ENCODE measurements at places on chromosomes 1 and 21.

GRCh38 chr1:229973297-229973612, 93.8 kb upstream of the GALNT2 start:
- no peak for DNase-seq

DNA sequence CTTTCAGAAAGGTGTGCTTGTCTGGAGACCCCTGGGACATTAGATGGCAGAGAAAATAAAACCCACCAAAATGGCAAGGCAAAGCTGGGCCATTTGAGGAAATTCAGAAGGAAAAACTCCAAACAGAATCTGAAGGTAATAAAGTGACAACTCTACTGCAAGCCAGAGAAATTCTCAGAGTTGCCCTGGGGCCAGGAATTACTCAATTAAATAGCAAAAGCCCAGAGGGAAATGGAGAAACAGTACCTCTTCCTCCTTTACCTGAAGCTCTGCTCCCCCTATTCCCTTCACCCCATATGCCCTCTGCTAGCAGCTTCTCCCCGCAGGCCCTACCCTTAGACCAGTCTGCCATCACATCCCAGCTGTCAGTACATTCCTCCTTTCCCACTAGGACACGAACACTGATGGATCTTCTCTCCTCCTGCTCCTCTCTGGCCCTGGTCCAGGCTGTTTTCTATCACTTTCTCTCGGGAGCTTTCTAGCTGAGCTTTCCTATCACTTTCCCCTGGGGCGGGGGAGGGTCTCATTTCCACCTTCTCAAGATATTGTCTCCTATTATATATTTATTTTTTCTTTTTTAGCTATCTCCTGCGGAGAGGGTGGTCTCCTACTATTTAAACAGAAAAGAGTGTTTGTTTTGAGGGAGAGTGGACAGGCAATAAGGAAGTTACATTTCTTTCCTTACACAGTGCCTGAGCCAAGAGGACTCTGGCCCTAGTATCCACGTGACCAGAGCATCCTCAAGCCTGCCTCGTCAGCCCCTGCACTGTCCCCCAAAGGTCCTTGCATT, 47.7 kb upstream of the RBM15 start:
- no peak for DNase-seq

- peak; percentile 37 for DNase-seq
Measured at GRCh38 chr1:167447521-167448136, 70.7 kb downstream of the CD247 start.

DNA sequence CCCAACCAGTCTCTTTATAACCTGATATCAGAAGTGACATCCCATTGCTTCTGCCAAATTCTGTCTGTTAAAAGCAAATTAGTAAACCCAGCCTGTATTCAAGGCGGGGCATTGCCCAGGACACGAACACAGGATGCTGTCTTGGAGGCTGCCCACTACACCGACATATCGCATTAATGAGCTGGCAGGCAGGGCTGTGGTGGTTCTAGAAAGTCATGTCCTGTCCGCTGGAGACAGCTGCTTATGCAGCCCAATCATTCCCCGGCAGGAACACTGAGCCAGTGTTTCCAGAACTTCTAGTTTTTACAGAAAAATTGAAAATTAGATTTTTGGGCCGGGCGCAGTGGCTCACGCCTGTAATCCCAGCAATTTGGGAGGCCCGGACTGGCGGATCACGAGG, 19.3 kb downstream of the C1orf167 start:
- DNase-seq, result no peak

- no peak for DNase-seq
Measured at GRCh38 chr1:116751146-116751545, 3.1 kb upstream of the CD2 start.

- no peak for DNase-seq
Measured at GRCh38 chr1:77548285-77548684, 134.2 kb downstream of the ZZZ3 start.

DNA sequence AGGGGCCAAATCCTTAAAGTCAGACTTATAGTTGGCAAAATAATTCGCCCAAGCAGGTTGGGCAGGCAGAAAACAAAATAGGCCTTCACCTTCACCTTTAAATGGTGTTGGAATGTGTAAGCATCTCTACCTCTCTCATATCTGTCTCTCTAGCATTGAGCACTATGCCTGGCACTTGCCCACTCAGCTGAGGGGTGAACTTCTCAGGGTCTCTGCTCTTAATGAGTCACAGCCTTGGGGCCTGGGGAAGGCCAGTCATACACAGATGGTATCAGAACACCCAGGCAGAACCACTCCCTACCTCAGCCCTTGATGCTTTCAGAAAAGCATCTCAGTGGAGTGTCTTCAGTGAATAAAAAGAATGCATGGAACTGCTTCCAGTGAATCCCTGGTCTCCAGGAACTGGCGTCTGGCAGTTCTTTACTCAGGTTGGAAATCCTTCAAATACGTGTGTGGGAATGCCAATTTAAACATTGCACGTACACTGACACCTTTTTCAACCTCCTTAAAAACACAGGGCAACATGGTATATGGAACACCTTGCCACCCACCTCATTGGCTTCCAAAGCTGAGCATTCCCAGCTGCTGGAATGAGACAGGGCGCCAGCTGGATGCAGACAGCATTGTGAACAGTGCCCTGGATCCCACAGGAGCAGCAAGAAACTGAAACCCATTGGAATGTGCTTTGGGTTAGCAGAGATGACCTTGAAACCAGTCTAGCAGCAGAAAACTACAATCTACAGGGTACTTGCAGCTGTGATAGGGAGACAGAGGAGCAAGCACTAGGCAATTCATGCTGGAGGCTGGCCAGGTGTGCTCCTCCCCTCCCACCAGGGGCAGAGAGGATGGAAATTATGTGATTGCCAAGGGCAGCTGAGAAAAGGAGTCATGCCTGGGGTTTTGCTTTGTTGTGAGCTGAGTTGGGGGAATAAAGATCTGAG, 30.0 kb downstream of the ZNF697 start:
- no peak for DNase-seq

DNA sequence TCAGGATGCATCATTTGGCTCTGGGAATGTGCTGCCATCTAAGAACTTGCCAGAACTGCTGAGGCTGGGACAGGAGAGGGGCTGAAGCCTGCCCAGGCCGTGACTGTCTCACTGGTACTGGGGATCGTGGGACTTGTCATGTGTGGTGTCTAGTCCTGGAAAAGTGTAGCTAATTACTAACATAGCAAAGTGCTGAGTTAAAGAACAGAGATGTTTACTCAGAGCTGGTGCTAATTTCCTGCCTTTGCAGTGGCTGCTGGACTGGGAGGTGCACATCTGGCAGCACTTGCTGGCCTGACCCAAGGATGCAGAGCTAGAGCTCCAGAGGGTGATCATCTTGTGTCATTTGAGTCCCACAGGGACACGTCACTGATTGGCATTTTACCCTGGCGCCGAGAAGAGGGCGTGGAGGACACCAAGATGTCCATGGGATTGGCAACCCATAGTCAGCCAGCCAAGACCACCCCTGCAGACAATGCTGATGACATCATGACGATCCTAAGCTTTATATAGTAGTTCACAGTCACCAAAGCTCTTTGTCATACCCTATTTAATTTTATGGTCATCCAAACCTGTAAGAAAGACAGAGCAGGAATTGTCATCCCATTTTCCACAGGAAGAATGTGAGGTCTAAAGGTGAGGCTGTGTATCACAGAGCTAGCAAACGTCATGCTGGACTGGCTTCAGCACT, 110.1 kb upstream of the SLC44A3 start:
- no peak for DNase-seq

GRCh38 chr1:234545517-234546386, 64.2 kb downstream of the IRF2BP2 start:
- no peak for DNase-seq

- no peak for DNase-seq
Measured at GRCh38 chr1:244074559-244075171, 23.6 kb downstream of the ZBTB18 start.

DNA sequence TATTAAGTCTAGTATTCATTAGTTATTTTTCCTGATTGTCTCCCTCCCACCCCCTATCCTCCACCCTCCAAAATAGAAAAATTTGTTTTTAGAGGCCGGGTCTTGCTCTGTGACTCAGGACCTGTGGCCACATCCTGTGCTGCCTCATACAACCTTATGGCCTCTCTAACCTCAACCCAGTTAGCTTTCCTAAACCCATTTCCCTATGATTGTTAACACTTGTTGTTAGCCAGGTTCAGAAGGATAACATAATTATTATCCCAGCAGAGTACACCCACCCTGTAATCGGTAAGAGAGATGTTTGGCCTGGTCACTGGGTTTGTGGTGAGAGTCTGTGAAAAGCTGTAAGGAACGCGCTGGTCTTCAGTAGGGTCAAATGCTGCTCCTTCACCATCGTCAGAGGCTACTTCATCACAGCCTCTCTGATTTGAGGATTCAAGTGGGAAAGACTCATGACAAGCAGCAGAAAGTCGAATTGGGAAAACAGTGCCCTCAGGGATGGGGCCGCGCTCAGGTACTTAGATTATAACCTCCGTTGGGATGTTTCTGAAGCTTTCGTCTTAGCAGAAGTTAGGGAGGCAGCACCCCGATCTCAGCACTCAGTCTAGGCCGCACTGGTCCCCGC, 35.9 kb upstream of the HMGN1 start:
- DNase-seq, result no peak

DNA sequence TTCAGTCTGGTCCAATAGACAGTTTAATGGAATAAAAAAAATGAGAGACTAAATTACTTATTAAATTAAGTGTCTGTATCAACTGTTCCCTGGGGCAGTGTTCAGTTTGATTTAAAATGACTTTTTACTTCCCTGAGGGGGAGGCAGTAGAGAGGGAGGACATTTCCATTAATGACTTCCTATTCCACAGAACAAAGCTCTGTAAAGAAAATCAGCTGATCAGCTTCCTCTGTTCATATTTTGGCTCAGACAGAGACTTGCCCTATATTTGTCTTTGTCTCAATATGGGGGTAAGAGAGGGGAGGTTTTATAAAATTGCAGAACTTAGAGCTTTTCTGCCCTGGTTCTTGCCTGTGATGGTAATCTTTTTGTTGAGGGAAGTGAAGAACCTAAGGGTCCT, 8.4 kb downstream of the CFAP126 start:
- no peak for DNase-seq

DNA sequence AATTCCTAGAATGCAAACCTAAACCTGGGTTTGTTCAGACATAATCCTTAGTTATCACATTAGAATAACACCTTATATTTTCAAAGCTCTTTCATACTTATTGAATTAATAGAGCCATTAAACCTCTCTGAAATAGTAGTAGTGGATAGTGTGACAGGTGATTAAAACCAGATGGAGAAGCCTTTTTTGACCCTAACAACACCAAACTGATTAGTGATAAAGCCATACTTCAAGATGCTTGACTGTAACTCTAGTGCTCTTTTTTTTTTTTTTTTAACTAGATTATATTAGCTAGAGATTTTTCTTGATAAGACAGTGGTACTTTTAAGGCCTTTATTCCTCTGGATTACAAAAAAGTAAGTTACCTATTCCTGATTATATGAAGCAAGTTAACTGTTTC, 190.1 kb downstream of the ST6GALNAC3 start:
- no peak for DNase-seq

- DNase-seq, result no peak
Measured at GRCh38 chr1:20726118-20726911, 6.2 kb downstream of the SH2D5 start.

DNA sequence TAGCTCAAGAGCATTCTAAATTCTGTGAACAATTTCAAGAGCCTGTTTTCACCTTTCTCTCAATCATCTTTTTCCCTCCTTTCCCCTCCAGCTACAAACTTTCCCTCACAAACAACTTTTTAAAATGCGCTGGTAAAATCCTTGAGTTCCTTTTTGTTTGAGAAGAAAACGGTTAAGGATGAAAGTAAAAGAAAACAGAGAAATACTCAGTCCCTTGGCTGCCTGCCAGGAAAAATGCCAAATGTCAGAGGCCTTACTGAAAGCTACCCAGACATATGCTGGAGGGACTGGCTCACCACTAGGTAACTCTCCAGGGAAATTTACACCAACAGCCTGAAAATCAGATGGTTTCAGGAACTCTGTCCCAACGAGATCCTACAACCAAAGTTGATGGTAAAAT, 11.0 kb upstream of the SERBP1 start:
- DNase-seq, result no peak

GRCh38 chr1:215608646-215609045, 41.5 kb downstream of the KCTD3 start:
- no peak for DNase-seq

DNA sequence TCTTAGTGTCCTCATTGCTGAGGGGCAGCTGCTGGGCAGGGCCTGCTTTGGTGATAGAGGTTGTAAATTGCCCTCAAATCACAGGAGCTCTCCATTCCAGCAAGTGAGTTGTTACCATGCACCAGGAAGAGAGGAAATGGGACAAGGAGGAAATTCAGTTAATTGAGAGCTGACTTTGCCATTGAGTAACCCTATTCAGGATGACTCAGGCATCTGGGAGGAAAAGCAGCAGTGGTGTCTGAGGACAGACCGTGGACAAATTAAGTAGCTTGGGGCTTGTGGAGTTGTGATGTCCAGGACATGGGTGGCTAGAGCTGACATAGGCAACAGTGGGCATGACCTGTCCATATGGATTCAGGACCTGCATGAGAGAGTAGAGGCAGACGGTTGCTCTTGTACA, 5.9 kb downstream of the ARHGEF10L start:
- peak; percentile 39 for DNase-seq

DNA sequence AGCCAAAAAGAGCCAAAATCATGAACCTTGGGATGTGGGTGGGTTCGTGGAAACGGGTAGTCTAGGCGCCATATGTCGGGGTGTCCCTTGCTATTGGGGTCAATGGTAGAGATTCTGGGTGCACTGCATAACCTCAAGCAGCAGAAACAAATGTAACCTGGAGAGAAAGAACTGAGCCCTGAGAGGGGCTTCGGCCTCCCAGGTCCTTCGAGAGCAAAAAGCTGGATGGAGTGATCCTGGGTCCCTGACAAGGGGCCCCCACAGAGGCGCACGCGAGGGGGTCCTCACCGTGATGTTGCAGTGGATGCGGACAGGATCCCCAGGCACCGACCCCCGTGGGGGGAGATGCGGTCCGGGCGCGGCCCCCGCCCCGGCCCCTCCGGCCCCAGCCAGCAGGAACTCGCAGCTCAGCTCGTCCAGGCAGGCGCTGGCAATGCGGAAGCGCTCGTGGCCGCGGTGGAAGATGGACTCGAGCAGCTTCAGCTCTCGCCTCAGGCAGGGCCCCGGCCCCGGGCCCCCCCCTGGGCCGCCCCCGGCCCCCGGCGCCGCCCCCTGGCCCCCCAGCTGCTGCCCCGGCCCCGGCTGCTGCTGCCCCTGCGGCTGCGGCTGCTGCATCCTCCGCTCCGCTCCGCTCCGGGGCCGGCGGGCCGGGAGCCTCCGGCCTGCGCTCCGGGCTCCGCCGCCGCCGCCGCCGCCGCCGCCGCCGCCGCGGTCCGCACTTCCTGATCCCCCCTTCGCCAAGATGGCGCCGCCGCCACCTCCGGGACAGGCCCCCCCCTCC, at the start of gene UBE2Q1:
Gene UBE2Q1 (minus strand): TSS at position 724 of the 781 bp plus-strand sequence. CDS start 109 bp downstream, at position 615.
- DNase-seq, result peak; percentile 22

DNA sequence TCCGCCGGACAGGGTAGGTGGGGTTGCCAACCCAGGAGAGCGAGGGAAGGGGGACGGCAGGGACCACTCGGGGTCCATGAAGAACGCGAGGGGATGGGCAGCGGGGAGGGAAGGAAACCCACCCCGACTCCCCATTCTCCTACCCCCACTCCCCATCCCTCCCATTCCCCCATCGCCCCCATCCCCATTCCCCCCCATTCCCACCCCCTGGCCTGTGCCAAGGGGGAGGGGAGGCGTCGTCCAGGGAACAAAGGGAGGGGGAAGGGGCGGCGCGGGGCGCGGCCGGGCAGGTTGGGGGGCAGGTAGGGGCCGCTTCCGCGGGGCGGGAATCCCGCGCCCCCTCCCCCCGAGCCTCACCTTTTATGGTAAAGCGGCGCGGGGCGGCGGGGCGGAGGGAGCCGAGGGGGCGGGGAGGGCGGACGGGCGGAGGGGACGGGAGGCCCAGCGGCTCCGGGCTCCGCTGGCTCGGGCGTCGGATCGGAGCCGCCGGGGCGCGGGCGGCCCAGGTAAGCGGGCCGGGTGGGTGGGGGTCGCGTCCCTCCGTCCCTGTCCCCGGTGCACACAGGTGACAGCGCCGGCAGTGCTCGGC, at the start of gene FBLIM1:
Gene FBLIM1 (plus strand): TSS at position 453 of the 589 bp plus-strand sequence. CDS start 6,189 bp downstream, outside the sequence.
- no peak for DNase-seq
